ENCODE measurements at places on chromosomes 3 and 15. TPM values are rescaled to one million over a fixed set of nuclear protein-coding genes. Genes with fewer than 3 reads are reported as not detected.

The AQP9 gene
- not detected for total RNA-seq

The GHSR gene
- total RNA-seq, result not detected

The DNAJB11 gene
- 63.9 TPM for total RNA-seq

The CPEB1 gene
- total RNA-seq, result 0.72 TPM

The NMNAT3 gene
- total RNA-seq, result not detected

The NME9 gene
- not detected for total RNA-seq

The RETNLB gene
- not detected for total RNA-seq

The AMOTL2 gene
- 193 TPM for total RNA-seq

The GPR87 gene
- not detected for total RNA-seq

The STARD5 gene
- 13.6 TPM for total RNA-seq

Measured in cardiac atrium fibroblast (primary cell).